Esophagus squamous epithelium (tissue), 5 donors: ENCODE measurements at places on chromosomes 2 and 18.

- no peak for DNase-seq
Measured at GRCh38 chr2:217186668-217187159, 326.9 kb upstream of the TNP1 start.

GRCh38 chr2:161972866-161973265 is 101.1 kb downstream of the DPP4 start:
- DNase-seq, result no peak

GRCh38 chr2:19176977-19177376 is 181.4 kb downstream of the OSR1 start:
- DNase-seq, result no peak

GRCh38 chr18:22545066-22545760 is 127.5 kb upstream of the CTAGE1 start:
- DNase-seq, result no peak

- no peak for DNase-seq
Measured at GRCh38 chr2:112920923-112921532, 10.1 kb downstream of the IL37 start.

GRCh38 chr2:24045511-24046508 is 1.4 kb downstream of the WDCP start:
- no peak for DNase-seq

GRCh38 chr2:189639007-189639609 is 22.2 kb upstream of the ASNSD1 start:
- no peak for DNase-seq

DNA sequence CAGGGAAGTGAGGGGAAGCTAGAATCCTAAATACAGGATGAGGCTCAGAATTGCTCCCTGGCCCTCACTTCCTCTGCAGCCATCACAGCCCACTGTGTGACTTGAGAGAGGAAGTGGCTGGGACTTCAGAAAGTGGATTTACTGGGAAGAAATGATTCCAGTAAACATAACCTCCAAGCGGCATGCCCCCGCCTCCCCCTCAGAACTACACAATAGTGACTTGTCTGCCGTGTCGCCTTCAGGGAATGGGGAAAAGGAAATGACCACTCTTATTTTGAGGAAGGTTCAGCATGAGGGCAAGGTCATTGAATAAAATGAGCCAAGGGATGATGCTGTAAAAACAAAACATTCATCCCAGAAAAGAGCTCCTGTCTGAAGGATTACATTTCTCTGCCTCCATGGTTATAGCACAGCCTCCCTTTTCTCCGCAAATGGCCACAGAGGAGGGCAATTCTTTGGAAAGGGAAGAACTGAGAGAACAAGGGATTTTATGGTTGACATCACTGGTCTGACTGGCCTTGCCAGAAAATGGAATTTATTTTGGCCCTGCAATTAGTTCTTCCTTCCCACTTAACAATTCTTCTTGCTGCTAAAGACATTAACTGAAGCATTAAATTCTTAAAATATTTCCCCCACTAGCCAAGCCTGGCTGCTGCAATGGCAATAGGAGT is 78.9 kb upstream of the DAPL1 start:
- no peak for DNase-seq

DNA sequence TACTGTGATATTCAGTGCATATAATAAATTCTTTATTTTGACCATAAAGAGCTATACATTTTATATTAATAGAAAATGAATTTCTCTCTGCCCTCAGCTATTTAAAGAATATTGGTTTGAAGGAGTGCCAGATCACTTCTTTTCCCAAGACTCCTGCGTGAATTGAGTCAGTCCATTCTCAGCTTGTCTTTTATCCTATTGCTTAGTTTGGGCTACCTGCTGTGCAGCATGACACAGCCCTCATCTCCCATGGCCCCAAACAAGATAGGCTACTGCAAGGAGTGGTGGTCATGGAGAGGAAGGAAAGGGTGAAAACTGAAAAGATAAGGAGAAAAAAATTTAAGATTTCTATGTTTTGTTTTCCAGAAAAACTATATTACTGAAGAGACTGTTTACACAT is 10.1 kb upstream of the FBXO11 start:
- DNase-seq, result no peak

- DNase-seq, result no peak
Measured at GRCh38 chr2:53450923-53451322, 316.7 kb upstream of the CHAC2 start.

DNA sequence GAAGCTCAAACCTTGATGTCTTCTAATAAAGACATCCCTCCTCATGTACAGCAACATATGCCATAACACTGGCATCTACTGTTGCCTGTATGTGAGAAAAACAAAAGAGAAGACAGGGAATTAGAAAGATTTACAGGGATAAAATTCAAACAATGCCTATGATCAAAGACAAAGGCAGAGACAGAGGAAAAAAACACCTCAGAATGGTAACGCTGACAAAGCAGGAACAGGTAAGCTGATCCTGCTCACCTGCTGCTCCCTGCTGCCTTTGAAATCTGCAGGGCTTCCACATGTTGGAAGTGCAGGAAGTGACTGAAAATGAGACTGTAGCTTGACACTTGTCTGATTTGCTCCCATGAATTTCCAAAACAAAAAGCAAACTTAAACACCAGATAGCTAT is 90.2 kb upstream of the DNAJC10 start:
- DNase-seq, result no peak

- no peak for DNase-seq
Measured at GRCh38 chr2:97936199-97936598, 59.5 kb downstream of the TMEM131 start.

DNA sequence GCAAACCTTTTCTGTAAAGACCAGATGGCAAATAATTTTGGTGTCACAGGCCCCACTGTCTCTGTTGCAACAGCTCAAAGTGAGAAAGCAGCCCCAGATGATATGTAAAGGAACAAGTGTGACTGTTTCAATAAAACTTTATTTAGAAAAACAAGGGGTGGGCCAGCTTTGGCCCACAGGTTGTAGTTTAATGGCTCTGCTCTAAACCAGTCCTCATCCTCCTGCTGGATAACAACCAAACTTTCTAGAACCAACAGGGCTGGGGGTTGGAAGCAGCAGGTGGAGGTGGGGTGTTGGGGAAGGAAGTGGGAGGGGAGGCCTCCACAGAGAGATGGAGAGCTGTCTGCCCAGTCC is 28.8 kb upstream of the INHBB start:
- DNase-seq, result no peak

DNA sequence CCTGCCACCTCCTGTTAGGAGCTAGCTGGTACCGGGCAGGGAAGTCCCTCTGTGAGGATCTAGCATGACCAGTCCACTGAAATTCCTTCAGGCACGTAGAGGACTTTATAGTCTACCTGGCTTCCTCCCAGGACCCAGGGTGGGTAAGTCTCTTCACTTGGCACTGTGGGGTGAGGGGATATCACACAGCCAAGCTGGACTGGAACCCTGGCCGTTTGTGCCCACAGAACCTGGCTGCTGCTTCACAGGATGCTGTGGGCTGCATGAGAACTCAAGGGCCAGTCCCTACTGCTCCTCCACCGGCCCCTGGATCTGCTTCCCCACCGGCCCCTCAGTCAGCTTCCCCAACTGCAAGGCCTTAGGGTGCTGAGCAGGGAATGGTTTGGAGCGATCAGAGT is 35.8 kb downstream of the HS1BP3 start:
- no peak for DNase-seq

GRCh38 chr2:161135951-161136593 is 24.2 kb upstream of the TANK start:
- DNase-seq, result no peak

DNA sequence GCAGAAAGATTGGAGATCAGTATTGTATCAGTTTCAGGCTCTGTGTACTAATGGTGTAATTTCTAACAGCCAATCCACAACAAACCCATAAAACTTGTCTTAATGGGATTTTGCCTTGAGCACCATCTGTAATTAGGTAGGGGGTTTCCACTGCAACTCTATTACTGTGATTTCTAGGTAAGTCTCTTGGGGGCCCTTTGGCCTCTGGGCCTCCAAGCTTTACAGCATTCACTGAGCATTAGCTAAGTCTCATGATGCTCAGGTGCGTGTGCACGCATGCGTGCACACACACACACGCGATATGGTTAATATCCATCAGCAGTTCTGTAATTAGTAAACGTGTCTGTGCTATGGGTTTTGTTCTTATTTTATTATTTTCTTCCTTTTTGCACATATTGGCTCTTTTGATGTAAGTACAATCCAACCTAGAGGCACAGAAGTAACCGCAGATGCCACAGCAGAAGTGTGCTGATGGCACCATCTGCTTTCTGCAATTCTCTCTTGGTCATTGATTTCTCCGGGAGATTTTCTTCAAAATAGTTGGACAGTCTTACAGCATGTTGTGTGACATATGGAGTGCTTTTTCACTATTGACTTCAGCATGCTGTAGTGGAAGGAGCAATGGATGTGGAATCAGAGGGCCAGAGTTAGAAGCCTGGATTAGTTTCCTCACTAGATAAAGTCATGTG is 592.0 kb downstream of the LRRTM4 start:
- no peak for DNase-seq

GRCh38 chr2:98830571-98831145 is 99.7 kb upstream of the MGAT4A start:
- DNase-seq, result no peak

GRCh38 chr2:157764386-157764785 is 111.7 kb downstream of the ACVR1 start:
- DNase-seq, result no peak

DNA sequence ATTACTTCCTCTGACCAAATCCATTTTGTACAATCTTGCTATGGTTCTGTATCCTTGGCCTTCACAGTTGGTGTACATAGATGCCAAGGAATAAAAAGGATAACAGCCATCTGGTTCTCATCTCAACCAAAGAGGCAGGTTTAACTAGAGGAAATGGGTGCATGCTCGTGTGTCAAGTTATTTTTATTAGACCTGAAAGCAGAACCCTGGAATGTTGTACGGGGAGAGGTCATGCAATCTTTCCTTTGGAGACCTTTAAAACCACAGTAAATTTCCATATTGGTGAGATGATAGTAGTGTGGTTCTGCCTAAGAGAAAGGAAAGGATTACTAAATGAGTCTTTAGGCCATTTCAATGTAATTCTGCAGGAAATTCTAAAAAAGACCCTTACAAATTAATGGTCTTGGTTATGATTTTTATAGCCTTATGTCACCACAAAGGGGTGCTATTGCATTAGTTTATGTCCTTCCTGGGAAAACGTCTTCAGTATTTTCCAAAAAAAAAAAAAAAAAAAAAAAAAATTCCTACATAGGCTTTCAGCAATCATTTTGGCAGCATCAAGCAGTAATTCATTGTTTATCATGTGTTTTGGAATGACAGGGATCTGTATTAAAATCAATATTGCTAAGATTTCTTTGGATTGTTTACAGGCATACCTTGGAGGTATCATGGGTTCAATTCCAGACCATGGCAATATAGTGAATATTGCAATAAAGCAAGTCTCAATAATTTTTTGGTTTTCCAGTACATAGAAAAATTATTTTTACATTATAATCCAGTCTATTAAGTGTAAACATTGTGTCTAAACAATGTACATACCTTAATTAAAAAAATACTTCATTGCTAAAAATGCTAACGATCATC is 270.8 kb downstream of the NYAP2 start:
- no peak for DNase-seq

- DNase-seq, result no peak
Measured at GRCh38 chr18:64707052-64707451, 558.2 kb upstream of the LINC00305 start.

- DNase-seq, result no peak
Measured at GRCh38 chr2:56688661-56689060, 504.9 kb downstream of the CCDC85A start.

- no peak for DNase-seq
Measured at GRCh38 chr18:44887227-44887631, 206.5 kb downstream of the SETBP1 start.

GRCh38 chr2:169462896-169463695 is 16.2 kb upstream of the BBS5 start:
- no peak for DNase-seq

GRCh38 chr2:55232863-55233657 is 572 bp downstream of the RPS27A start:
- no peak for DNase-seq

- DNase-seq, result no peak
Measured at GRCh38 chr2:69914950-69915945, at the start of gene MXD1. TSS of gene MXD1 (plus strand) at chr2:69915109. CDS start at chr2:69915331, 222 bp downstream.

DNA sequence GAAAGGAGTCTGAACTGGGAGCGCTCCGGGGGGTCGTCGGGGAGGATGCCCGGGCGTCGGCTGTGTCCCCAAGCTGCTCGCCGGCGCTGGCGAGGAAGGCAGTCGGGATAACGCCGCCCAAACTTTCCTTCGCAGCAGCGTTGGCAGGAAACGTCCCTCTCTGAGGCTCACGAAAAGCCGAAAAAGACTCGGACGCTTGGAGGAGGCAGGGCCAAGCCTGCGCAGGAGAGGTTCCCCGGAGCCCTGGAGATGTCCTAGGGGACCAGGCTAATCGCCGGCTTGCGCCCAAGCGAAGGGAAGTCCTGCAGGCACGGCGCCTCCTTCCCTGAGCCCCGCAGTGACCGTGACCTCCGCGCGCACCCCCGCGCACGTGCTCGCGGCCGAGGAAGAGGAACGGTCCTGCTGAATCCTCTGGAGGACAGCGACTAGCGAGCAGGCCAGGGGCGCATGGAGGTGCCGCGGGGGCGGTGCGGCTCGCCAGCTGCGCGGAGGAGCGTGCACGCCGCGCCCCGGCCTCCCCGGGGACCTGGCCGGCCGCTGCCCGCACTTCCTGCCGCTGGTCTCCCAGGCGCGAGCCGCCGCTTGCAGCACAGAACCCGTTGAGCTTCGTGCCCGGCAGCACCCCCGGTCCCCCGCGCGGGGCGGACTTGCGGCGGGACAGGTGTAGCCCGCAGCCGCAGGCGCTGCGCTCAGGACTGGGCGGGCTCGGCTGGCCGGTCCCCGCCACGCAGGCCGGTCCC is at the start of gene SH3RF3:
Gene SH3RF3, plus strand, starts transcription at position 590 of the 740 bp plus-strand sequence.
- no peak for DNase-seq

GRCh38 chr18:45910405-45911023 is 56.6 kb downstream of the EPG5 start:
- no peak for DNase-seq

- DNase-seq, result no peak
Measured at GRCh38 chr2:31651267-31651666, 70.5 kb upstream of the SRD5A2 start.

- no peak for DNase-seq
Measured at GRCh38 chr2:108633409-108633808, 85.9 kb upstream of the RANBP2 start.

GRCh38 chr2:215439404-215439803 is 3.5 kb upstream of the FN1 start:
- DNase-seq, result no peak

DNA sequence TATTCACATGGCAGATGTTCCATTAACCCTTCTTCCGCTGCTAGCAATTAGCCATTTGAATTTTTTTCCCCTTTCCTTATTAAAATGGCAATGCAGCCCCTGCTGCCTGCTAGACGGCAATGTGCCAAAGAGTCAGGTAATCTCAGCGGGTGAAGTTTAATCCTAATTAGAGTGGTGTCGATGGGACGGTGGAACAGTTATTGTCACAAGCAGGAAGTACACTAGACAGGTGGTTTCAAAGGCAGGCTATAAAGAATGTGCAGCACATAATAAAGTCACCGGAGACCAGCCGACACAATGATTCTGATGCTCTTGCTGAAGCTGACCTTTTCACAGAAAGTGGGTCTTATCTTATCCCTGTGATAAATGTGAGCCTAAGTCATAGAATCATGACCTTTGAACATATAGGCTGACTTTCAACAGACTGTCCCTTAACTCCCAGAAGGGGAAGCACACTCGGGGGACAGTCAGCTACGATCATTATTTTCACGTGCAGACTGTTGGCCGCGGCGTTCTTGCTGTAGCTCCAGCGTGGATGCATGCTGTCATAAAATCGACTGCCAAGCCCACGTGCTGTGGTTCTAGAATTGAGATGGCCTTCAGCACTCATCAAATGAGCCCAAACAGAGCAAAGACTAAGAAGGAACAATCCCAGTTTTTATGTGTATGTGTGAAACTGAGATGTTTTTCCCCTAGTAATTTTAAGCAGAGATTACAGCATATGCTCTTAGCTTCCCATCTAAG is 926.2 kb upstream of the SOX11 start:
- DNase-seq, result no peak
